Smooth muscle cell of the brain vasculature (primary cell): ENCODE measurements at places on chromosomes 1 and 21.

DNA sequence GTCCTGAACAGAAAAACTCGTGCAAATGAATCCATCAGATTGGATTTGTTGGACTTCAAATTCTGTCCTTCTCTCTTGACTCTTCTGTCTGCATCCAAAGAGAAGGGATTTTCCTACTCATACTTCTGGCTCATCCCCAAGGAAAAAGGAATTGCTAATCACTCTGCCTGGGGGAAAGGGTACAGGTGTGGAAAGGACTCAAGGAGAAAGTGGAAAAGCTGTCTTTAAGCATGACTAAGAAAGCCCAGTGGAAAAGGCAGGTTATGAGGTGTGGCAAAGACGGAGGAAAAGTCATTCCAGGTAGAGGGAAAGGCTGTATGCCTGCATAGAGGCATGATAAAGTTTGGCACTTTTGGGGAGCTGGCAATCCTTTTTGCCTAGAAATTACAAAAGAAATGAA, 43.4 kb downstream of the PTGS2 start:
- DNase-seq: no peak

- no peak for DNase-seq
Observed at GRCh38 chr1:164058198-164058597, 500.8 kb upstream of the PBX1 start.

DNA sequence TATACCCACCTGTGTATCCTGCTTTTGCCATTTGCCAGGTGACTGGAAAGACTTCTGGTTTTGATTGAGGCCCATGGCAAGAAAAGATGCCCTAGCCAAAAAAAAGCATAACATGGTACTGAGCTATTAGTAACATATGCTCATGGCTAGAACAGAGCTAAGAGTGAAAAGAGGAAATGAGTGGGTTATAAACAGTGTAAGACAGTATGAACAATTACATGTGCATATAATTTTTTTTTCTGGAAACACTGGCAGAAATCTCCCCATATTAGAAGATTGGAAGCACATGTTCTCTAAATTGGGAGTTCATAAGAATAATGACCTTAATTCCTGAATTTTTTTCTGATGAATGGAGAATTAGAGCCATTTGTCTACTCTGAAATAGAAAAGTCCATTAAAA, 41.2 kb upstream of the PDC start:
- no peak for DNase-seq

GRCh38 chr1:221839782-221840395, 98.0 kb upstream of the DUSP10 start:
- peak; percentile 73 for DNase-seq

DNA sequence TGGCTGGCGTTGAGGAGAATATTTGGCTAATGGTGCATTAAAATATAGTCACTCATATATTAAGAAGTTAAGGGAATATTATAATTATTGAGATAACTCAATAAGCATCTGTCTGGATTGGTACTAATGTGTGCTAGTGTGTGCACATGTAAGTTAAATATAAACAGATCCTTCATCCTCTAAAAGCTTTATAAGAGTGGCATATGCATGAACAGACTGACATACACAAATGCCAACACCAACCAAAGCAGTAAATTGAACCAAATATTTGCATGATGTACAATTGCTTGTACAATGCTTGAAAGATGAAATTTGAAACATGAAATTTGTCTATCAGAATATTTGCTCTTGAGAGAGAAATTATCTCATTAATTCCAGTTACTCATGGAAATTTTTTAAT, 344.9 kb downstream of the ADGRL2 start:
- DNase-seq: no peak

- no peak for DNase-seq
Observed at GRCh38 chr1:183285746-183286145, 99.7 kb downstream of the LAMC2 start.

GRCh38 chr1:33426916-33427315, 4.0 kb downstream of the PHC2 start:
- DNase-seq: no peak

DNA sequence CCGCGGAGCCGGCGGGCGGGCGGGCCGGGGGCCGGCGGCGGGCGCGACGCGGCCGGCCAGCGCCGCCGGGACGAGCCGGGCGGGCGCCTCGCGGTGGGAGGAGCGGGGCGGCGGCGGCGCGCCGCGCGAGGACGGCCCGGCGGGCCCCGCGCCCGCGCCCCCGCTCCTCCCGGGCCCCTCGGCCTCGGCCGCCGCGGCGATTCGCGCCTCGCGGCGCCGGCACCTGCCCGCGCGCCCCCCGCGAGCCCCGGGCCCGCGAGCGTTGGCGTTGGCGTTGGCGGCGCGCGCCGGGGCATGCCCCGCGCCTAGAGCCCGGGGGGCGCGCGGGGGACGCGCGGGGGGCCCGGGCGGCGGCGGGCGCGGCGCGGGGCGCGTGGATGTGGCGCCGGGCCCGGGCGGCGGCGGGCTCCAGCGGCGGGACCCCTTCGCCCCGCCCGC, at the start of gene SKI:
TSS of gene SKI (plus strand) at position 163 of the 438 bp plus-strand sequence. CDS start 448 bp downstream, outside the sequence.
- no peak for DNase-seq

DNA sequence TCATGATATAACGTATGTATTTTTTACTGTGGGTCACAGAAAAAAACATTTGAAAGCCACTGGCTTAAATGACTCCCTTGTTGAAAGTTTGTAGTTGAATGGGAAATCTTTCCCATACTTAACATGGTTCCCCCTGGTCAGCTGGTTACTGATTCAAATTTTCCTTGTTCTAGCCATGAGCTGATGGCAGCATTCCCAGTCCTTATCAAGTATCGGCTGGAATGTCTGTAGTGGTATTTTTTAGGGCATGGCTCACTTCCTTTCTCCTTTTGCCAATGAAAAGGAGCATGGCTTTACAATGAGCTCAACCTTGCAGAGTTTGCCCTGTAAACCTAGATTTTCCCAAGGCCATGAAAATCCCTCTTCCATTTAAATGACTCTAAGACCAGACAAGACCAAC, 55.7 kb downstream of the GIPC2 start:
- no peak for DNase-seq

GRCh38 chr1:21234779-21235178, 55.5 kb downstream of the ECE1 start:
- no peak for DNase-seq

GRCh38 chr1:115624859-115625258, 16.9 kb upstream of the VANGL1 start:
- no peak for DNase-seq

- DNase-seq: no peak
Observed at GRCh38 chr1:70966018-70966638, 81.5 kb downstream of the PTGER3 start.

- no peak for DNase-seq
Observed at GRCh38 chr1:165674599-165674998, 23.8 kb downstream of the ALDH9A1 start.

- no peak for DNase-seq
Observed at GRCh38 chr1:115648717-115649691, 7.2 kb downstream of the VANGL1 start.

DNA sequence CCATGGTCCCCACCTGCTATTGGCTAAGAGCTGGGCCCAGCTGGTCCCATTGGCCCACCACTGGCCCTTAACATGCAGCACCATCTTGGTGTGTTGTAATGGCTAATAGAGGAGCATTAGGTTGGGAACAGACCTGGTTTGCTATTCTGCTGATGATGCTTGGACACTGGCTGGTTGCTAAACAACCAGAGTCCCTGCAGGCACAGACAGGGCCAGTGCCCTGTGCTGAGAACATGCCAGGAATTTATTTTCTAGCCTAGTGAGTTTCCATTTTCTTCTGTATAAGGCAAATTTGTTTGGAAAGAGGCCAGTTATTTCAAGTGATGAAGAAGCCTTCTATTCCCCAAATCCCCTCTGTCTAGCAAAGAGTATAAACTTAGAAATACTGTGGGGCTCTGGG, 42.9 kb upstream of the TDRD10 start:
- DNase-seq: no peak

DNA sequence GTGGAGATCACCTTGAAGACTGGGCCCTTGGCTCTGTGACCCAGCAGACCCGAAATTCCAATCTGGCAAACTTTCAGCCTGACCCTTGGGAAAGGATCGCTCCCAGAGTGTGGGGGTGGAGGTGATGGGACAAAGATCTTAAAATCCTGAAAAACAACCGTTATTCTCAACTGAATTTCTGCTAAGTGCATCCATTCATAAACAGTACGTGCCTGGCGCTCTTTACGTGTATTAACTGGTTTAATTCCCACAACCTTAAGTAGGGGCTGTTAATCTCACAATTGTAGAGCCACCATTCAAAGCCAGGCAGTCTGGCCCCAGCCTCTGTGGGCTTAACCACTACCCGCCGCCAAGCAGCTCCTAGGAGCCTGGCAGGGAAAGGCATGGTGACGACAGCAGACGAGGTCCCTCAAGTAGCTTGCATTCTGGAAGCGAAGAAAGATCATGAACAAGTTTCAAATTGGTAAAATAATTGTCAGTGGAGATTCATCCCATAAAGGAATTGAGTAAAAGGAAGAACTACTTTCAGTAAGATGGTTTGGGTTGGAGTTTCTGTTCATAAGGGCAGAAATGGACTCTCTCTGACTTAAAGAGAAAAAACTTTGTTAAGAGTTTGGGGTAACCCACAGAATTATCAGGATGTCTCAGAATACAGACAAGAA, 11.4 kb upstream of the RGS16 start:
- no peak for DNase-seq

GRCh38 chr1:98920441-98921110, 84.1 kb downstream of the PLPPR5 start:
- peak; percentile 10 for DNase-seq

DNA sequence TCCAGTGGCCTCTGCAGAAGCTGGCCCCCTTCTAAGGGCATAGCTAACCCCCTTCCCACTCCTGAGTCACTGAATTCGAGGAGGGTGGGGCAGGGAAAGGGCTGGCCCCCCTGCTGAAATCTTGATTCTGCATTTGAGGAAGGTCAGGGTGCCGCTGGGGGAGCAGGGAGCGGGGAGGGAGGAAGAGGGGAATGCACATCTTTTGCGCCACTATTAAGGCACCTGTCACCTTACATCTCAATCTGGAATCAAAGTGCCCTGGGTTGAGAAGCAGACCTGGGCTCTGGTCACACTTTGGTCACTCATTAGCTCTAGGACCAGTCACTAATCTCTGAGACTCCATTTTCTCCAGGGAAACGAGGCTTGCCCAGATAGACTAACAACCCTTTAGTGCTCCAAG, 62.0 kb downstream of the TOR1AIP2 start:
- no peak for DNase-seq

DNA sequence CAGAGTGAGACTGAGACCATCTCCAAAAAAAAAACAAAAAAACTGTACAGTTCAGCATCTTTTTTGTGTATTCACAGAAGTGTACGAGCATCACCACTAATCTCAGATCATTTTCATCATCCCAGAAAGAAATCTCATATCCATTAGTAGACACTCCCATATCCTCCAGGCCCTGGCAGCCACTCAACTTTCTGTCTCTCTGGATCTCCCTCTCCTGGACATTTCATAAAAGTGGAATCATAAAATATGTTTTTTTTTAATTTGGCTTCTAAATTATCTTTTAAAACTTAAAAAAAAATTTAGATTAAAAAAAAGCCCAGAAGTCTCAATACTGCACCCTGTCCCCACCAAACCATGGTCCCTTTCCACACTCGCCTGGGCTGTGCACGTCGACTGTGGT, 22.1 kb downstream of the RIPPLY3 start:
- no peak for DNase-seq

DNA sequence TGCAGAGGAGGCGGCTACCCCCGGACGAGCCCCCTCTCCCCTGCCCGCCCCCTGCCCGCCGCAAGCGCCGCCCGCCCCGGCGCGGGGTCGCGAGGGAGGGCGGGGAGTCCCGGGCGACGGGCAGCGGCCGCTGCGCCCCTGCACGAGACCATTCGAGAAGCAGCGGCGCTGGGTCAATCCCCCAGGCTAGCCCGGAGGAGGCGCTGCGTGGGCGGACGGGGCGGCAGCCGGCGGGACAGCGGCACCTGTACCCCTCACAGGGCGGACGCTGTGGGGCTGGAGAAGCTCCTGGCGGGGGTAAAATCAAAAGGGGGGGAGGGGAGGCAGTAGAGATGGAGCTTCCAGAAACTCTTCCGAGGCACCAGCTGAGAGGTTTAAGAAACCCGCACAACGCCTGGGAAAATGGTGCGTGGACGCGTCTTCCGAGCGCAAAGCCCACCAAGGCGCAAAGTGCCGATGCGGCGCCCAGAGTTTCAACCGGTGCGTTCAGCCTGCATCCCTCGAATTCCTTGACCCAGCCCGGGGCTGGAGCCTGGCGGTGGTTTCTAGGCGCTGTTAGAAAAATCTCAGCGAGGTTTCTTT, at the start of gene PLPPR5:
TSS of gene PLPPR5 (minus strand) at position 1 of the 582 bp plus-strand sequence. CDS start 190 bp downstream, outside the sequence.
- DNase-seq: no peak

- DNase-seq: no peak
Observed at GRCh38 chr1:228919914-228920313, 184.6 kb downstream of the RHOU start.

GRCh38 chr1:202659974-202660373, 50.3 kb downstream of the SYT2 start:
- DNase-seq: no peak

DNA sequence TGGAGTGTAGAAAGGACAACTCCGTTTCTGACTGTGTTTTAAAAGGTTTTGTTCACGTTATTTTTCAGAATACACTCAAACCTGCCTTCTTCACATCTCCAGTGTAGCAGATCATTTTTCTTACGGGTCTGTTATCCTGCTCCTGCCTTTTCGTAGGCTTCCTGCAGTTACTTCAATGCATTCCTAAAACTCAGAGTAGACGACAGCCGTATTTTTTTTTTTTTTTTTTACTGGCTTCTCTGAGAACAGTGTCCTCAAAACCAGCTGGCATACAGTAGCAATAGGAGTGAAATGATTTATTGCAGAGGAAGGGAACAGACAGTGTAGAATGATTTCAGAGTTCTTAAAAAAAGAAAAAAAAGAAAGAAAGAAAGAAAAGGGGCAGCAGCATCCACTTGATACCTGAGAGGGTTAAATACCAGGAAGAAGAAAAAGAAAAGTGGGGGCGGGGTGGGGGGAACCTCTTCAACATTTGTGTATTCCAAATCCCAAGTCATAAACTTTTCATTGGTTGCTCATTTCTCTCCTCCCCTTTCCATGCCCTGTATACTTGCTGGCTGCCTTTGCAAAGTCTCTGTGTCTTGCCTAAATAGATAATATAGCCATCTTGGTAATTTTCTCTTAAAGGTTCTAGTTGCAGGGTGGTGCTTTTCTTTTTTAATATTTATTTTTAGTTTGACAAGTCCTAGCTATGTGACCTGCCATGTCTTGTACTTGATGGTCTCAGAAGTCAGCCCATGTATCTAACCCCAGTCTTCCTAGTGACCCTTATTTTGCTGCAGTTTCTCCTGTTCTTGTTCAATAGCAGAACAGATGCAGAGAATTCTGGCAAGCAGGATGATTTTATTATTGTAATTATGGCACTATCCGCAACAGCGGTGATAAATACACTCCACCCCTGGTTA, 2.8 kb downstream of the TGFB2 start:
- no peak for DNase-seq
